Caco-2 (cell line): ENCODE measurements at places on chromosomes 12 and 14. TPM values are rescaled to one million over a fixed set of nuclear protein-coding genes. Genes with fewer than 3 reads are reported as not detected.
A peak's percentile ranks its signal among the peaks of the same experiment; 100 is the strongest.

GRCh38 chr12:4506870-4507269 lies 31.8 kb upstream of the RAD51AP1 start:
- no peak for DNase-seq

DNA sequence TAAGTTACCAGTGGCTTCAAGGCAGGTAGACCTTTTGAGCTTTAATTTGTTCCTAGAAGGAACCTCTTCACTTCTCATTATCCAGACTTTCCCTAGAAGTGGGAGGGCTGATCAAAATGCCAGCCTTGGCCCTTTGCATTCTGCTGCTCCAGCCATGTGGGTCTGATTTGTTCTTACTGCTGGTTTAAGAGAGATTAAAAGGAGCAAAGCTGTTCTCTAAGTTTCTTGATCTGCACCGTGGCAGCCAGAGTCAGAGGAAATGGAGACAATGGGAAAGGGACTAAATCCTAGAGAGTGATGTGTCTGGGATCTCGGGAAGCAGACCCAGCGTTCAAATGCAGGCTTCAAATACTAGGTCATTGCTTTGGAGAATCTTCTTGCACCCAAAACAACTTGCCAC lies 759.7 kb downstream of the DIO2 start:
- no peak for DNase-seq

- no peak for DNase-seq
Observed at GRCh38 chr12:80188576-80188975, 89.2 kb downstream of the OTOGL start.

- DNase-seq: no peak
Observed at GRCh38 chr14:69660344-69661193, 49.2 kb downstream of the SUSD6 start.

- DNase-seq: no peak
Observed at GRCh38 chr12:12051668-12052067, 19.1 kb upstream of the BCL2L14 start.

Gene LYZ
- 16.8 and 16.9 TPM in 2 replicates for total RNA-seq

GRCh38 chr12:69173368-69173767 lies 66.0 kb upstream of the CPSF6 start:
- DNase-seq: no peak

GRCh38 chr12:97425802-97426491 lies 36.7 kb upstream of the RMST start:
- no peak for DNase-seq

DNA sequence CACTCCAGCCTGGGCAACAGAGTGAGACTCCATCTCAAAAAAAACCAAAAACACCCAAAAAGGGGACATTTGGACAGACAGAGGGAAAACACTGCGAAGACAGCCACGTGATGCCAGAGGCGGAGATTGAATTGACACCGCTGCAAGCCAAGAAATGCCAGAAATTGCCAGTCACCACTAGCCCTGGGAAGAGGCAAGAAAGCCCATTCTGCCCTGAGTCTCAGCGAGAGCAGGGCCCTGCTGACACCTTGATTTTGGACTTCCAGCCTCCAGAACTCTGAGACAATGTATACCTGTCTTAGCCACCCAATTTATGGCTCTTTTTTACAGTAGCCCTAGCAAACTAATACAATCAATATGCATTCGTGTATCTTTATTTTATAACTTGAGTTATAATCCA lies 7.4 kb upstream of the IGFBP6 start:
- no peak for DNase-seq

GRCh38 chr12:39771456-39771855 lies 151.9 kb upstream of the ABCD2 start:
- DNase-seq: no peak

Gene SPX
- total RNA-seq: 6.4 and 6.9 TPM in 2 replicates

DNA sequence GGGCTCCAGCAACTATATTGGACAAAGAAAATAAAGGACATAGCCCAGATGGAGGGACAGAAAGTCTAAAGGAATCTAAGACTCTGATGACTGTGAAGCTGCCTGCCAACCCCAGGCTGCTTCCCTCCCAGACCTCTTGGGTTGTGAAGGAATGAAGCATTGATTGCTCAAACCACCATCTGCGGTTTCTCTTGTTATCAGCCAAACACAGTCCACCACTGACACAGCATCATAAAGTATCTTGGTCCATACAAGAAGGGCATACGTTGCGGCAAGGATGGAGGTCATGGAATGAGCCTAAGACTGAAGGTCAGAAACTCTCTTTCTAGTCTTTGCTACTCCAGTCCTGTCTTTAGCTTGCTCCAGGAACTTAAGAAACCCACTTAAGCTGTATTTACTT lies 58.5 kb upstream of the PLXNC1 start:
- DNase-seq: no peak

GRCh38 chr14:99548871-99549515 lies 55.0 kb downstream of the CCDC85C start:
- DNase-seq: no peak

GRCh38 chr12:110180591-110181005 lies 56.4 kb downstream of the IFT81 start:
- no peak for DNase-seq

Gene C3AR1
- not detected in 2 replicates for total RNA-seq

Gene KCNC2
- not detected in 2 replicates for total RNA-seq

DNA sequence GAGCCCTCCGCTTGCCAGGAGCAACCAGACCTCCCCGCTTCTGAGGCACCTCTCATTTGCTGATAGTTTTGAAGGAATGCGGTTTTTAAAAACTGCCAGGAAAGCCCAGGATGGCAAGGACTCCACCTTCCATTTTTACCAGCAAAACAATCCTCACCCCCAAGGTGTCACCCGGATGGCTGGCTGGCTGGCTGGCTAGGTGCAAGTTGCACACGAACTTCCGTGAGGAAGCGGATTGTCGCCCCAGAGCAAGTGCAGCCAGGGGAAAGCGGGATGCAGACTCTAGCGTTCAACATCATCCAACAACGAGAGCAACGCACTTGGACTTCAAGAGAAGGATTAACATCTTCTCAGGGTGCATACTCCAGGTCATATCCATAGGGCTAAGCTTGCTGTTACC lies 125.4 kb downstream of the RIMBP2 start:
- DNase-seq: no peak

GRCh38 chr14:69154779-69155178 lies 1.9 kb upstream of the DCAF5 start:
- DNase-seq: peak; percentile 23

Gene DCN
- 0.95 TPM in 1 of 2 replicates, not detected in the other for total RNA-seq

DNA sequence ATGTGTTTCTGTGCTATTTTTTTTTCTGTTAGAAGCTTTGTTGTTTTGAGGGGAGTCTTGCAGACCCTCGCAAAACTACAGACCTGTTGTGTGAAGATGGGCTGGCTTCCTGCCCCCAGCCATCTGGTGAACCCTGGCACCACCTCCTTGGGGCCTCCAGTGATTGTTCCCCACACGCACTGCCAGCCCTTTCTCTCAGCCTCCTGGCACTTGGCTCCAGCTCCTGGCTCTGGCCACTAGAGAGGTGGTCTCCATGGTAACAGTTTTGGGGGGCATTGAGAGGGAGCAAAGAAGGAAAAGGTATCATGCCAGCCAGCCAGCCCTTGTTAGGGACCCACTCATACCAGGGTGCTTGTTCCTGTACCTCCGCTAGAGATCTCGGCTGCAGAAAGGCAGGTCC lies 176.4 kb upstream of the RPH3A start:
- no peak for DNase-seq

DNA sequence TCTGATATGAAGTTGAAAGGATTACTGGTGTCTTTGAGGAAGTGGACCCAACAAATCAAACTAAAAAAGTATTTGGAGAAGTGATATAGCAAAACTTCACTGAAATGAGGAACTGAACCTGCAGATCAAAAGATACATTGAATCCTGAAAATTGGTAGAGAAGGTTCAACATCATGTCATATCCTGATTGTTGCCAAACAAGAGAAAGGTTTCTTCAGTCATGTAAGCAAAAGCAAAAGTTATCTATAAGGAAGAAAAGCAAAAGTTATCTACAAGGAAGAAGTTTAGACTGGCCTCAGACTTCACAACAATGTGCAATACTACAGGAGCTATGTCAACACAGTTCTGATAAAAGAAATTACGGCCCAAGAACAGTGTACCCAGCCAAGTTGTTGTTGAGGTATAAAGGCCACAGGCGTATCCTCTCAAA lies 142.7 kb downstream of the RAD51B start:
- no peak for DNase-seq

DNA sequence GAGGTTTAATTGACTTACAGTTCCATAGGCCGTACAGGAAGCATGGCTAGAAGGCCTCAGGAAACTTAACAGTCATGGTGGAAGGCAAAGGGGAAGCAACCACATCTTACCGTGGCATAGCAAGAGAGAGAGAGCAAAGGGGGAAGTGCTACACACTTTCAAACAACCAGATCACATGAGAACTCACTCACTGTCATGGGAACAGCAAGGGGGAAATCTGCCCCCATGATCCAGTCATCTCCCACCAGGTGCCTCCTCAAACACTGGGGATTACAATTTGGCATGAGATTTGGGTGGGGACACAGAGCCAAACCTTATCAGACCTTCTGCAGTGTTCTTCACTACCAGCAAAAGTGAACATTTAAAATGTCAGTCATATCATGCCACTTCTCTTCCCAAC lies 58.9 kb downstream of the USP15 start:
- no peak for DNase-seq

DNA sequence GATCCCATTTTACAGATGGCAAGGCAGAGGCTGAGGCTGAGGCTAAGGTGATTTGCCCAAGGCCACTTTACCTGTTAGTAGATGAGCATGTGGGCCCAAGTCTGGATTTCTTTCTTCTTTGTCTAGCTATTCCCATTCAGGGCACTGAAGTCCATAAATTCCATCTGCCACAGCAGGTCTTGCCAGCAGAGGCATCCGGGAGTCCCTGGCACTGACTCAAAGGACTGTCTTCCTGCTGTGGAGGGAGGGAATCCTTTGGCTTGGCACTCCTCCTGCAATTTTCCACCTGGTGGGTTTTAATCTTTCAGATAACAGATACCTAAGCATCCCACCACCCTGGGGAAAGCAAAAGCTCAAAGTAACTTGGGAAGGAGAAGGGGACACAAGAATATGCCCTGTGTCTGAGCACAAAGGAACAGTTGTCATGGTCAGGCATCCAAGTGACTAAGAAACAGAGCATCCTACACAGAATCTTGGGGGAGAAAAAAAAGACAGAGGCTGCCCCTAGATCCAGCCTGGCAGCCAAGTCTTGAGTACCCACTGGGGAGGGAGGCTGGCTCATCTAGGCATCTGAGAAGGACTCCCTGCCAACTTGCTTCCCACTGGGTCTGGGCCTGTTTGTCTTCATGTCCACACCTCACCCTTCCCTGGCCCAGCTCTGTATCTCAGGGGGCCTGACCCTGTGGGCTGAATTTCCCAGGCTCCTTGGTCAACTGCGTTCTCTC lies 35.6 kb upstream of the CMKLR1 start:
- no peak for DNase-seq

GRCh38 chr14:21261824-21262223 lies 7.4 kb downstream of the HNRNPC start:
- no peak for DNase-seq

DNA sequence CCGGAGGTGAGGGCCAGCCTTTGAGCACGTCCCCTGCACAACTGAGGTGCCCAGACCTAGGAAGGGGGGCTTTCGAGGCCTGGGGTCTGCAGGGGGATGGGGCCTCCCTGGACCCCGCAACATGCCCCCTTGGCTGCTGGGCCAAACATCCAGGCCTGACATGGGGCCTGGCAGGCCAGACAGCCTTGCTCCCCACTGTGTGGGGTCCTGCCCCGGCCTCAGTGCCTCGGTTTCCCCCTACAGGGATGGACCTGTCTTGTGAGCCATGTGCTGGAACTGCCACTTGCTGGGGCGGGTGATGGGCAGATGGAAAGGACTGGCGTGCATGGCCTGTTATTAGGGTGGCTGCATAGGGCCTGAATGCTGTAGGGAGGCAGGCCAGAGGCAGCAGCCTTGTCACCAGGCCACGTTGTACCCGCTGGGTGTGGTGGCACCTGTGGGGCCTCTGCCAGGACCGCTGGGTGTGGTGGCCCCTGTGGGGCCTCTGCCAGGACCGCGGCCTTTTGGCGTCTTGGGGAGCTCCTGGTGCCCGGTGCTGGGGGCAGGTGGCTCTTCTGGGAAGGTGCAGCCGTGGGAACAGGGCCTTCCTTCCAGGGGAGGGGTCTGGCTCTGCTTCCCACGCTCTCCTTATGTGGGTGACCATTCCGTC lies 20.4 kb downstream of the ASPG start:
- DNase-seq: peak; percentile 29

Gene TMPRSS12
- total RNA-seq: not detected in 2 replicates

DNA sequence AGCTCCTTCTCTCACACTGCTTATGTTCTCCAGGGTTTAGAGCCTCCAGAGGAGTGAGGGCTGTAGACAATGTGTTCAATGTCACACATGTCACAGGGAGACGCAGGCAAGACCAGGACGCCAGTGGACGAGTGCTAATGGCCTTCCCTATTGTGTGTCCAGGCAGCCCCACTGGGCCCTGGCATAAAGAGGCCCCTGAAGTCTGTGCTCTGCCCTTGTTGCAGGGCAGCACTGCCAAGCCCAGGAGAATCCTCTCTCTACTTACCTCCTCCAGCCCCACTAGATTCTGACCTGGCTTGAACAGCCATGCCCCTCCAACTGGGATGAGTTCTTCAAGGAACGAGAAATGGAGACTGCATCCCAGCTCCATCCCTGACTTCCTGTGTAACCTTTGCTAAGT lies 24.8 kb upstream of the TMEM106C start:
- no peak for DNase-seq

GRCh38 chr12:108232565-108232964 lies 103.5 kb downstream of the WSCD2 start:
- no peak for DNase-seq

Gene ATF1
- 47.0 and 54.4 TPM in 2 replicates for total RNA-seq
